ENCODE measurements at places on chromosomes 11 and 22.

- no peak for DNase-seq
These were observed 105.5 kb downstream of the FAT3 start for GRCh38 chr11:92330114-92330513.

DNA sequence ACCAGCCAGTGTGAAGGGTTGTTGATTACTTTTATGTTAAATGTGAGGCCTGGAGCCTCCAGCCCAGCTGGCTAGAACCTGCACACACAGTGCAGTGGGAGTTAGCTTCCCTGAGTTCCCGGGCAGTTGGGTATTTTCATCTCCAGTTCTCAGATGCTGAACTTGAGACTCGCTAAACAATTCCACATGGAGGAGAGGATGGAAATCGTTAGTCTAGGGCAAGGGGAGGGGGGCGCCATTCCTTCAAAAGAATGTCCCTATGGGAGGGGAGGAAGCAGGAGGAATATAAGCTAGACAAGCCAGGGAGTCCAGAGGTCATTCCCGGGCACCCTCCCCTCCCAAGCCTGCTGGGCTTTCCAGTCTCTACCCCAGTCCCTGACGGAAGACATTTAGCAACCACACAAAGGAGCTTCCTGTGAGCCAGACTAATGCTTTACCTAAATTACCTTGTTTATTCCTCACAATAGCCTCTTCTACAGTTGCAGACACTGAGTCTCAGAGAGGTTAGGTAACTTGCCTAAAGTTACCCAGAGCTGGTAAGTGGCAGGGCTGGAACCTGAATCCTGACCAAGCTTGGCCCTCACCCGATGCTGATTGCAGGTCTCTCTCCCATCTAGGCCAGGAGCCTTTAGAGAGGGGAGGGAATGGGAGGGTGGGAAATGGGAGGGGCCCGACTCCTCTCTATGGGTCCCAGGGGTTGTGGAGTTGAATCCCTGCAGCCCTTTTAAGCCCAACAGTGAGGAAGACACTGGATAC lies 1.9 kb upstream of the TSKU start:
- no peak for DNase-seq

DNA sequence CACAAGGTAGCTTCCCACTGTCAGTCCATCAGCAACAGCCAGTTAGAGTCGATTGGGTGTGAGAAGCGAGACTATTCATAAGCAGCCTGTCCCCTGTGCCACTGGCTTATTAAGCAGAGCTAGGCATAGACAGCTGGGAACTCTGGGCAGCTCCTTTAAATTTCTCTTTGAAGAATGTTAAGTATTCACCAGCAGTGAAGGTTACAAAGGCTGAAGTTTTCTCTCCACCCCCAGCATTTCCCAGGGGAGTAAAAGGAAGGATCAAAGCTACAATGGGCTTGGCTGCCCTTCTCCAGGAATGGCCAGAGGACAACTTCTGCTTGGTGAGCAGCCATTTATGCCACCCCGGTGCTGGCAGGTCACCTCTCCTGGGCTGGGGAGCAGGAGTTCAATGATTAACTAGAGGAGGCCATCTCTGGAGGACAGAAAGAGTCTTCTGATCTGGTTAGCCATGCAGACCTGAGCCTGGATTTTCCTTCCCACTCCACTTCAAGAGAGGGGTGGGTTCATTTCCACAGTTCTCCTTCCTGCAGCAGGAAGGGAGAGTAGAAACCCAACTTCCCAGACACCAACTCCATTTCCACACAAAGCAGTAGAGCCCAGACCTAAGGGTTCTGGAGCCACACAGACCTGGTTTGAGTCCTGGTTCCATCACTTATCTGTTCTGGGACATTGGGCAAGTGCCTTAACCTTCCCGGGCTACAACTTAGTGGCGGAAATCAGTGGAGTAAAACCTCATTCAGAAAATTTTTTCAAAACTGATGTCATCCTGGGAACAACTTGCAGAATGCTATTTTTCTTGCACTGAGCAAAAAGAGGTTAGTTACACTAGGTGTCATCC lies 22.6 kb downstream of the POU2AF3 start:
- no peak for DNase-seq

DNA sequence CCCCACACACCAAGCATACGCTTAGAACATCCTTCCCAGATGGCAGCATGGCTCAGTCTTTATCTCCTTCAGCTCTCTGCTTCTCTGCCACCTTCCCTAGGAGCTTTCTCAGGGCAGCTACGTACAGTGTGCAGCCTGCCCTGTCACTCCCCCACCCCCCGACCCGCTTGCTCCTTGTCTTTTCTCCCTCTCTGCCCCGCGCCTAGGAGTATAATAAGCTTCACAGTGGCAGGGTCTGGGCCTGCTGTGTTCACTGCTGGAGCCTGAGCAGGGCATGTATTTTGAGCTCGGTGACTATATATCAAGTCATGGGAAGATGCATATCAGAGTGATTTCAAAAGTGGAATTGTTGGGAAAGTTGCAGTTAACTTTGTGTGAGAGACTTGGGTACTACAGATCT lies 55.8 kb upstream of the ADSL start:
- DNase-seq, result no peak

- DNase-seq, result no peak
These were observed 9.2 kb upstream of the ANO1 start for GRCh38 chr11:70068950-70069349.

DNA sequence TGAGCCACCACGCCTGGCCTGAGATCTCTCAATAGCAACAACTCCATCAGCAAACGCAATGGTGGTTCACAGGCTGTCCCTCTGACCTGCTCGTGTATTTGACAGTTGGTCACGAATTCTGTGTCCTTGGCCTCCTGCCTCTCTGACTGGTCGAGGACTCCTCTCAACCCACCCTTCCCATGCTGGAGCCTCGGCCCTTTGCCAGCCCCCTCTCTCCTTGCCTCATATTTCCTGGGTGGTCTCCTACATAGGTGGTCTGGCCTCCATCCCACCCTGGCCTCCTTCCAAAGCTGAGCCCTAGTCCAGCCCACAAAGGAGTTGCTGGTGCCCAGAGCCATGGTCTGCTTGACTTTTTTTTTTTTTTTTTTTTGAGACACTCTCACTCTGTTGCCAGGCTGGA lies 11.4 kb upstream of the A4GALT start:
- no peak for DNase-seq

DNA sequence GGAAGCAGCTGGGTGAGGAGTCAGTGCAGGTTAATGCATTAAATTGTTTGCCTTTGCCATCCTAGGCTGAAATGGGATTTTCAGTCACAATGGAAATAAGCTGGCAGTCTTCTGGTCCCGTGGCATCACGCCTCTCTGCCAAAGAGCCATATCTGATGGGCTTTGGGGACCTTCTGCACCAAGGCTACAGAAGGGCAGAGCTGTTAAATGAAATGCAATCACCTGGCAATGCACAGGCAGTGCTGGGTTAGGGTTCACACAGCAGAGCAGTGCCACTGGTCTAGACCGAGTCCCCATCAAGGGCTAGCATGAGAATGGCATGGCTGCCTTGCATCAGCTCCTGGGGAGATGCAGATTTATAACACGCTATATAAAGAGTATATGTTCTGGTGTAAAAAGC lies 749.2 kb downstream of the NTM start:
- no peak for DNase-seq

- no peak for DNase-seq
These were observed 209.5 kb upstream of the E2F8 start for GRCh38 chr11:19450282-19450681.

- no peak for DNase-seq
These were observed 1307.6 kb downstream of the TBC1D22A start for GRCh38 chr22:48070083-48070482.

GRCh38 chr22:19779011-19779421 lies 18.4 kb downstream of the TBX1 start:
- no peak for DNase-seq

DNA sequence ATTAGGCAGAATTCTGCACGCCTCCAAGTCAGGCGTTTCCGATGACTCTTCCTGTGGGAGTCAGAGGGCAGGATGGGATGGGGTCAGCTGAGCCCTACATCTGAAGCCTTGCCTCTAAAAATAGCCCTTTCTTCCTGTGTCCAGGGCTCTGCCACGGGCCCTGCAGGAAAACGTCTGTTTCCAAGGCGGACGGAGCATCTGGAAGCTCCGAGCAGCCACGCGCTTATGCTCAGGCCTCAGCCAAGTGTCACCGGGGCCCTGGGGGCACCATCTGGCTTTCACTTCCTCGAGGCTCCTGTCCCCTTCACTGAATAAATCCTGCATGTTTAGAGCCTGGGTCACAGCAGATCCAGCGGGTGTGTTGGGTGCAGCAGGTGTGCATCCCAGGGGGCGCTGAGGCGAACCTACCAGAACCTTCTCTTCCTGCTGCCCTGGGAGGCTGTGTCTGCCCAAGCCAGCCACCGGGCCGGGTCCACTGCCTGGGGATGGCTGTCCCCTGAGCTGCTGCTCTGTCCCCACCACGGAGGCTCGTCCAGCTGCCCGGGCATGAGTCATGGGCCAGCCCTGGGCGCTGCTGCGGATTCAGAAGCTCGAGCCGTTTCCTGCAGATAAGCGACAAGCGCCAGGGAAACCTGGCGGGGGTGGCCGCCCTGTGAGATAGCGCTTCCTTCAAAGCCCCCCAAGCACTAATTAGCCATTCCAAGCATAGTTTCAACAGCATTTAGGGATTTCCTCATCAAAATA lies 32.0 kb upstream of the LINC01488 start:
- DNase-seq, result no peak

GRCh38 chr22:46359362-46359761 lies 23.8 kb downstream of the TRMU start:
- DNase-seq, result no peak

GRCh38 chr22:41787331-41787730 lies 13.1 kb upstream of the CCDC134 start:
- no peak for DNase-seq

- DNase-seq, result no peak
These were observed 858 bp downstream of the OAF start for GRCh38 chr11:120211522-120212258.

DNA sequence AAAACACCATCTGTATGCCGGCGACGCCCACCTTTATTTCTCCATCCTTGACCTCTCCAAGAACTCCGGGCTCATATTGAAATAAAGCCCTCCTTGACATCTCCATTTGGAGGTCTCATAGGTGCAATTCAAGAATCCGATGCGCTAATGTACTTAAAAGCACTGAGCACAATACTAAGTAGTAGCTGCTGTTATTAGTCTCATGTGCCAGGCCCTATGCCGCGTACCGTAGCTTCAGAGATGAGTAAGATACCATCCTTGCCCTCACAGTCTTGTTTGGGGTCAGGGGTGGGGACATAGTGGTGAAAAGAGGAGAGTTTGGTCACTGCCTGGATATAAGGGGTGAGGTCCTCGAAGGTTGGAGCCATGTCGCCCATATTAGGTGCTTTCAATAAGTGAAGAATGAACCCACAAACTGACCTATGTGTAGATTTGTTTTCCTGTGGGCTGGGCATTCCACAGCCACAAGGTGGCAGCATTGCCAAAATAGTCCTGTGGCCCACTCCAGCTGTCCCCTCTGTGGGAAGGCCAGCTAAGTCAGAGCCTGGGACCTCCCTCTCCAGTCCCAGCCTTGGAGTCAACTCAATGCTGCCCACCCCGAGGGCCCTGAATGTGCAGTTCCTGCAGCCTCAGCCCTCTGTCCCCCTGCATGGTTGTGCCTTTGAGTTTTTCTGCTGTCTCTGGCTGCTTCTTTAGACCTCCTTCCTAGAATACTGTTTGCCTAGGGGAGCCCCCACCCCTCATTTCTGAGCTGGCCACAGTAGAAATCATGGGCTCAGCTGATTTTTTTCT lies 6.5 kb downstream of the DCPS start:
- peak; percentile 15 for DNase-seq

DNA sequence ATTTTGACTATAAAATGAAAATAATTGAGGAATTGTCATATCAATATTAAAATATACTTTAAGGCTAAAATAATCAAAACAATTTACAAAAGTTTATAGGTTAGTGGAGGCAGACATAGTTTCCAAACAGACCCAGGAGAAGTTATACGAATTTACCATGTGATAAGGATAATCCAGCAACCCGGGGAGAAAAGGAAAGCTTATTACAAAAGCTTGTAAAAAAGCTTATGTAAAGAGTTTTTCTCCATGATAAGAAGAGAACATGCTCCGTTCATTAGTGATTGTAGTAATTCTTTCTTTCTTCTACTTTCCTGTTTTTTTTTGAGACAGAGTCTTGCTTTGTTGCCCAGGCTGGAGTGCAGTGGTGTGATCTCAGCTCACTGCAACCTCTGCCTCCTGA lies 79.0 kb downstream of the ATXN10 start:
- DNase-seq, result no peak

DNA sequence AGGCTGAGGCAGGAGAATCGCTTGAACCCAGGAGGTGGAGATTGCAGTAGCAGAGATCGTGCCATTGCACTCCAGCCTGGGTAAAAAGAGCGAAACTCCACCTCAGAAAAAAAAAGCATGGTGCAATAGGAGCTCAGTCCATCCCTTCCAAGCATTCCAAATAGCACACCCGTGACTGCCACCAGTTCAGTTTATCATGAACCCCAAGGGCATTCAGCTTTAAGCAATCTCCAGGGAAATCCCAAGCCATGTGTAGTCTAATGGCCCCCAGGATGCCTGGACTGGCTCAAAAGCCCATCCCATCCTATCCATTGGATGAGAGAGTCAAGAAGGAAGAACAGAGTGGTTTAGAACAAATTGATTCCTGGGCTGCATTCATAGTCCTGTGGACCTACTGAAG lies 16.2 kb downstream of the MICAL3 start:
- no peak for DNase-seq

DNA sequence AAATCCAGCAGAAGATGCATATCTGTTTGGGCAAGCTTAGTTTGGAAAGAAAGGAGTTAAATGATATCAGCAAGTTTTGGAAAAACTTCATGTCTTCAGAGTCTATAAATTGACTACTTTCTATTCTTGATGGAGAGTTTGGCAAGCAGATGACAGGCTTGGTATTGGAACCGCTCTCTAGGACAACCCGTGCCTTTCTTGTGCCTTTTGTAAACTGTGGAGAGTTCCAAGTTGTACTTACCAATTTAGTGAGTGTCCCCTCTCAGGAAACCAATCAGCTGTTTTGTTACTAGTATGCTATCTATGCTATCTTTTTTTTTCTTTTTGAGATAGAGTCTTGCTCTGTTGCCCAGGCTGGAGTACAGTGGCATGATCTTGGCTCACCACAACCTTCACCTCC lies 43.7 kb upstream of the CTTN start:
- DNase-seq, result no peak

DNA sequence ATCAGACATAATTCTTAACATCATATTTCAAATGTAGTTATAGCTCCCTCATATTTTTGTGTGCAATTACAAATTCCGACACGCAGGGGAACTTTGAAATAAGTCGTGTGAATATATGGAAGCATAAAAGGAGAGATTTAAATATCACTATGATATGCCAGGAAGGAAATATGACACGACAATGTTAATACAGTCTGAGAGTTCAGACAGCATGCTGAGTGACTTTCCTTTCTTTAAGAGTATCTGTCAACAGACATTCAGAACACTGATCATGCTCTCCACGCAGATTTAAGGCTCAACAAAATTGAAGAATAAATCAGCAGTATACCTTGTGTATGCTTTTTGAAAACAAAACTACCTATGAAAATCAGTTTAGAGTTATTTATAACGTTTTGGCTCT lies 232.6 kb upstream of the CARD18 start:
- no peak for DNase-seq
